Right forelimb (tissue), 1 donor: ENCODE measurements at places on chromosomes 13 and 19.
A peak's percentile ranks its signal among the peaks of the same experiment; 100 is the strongest.

DNA sequence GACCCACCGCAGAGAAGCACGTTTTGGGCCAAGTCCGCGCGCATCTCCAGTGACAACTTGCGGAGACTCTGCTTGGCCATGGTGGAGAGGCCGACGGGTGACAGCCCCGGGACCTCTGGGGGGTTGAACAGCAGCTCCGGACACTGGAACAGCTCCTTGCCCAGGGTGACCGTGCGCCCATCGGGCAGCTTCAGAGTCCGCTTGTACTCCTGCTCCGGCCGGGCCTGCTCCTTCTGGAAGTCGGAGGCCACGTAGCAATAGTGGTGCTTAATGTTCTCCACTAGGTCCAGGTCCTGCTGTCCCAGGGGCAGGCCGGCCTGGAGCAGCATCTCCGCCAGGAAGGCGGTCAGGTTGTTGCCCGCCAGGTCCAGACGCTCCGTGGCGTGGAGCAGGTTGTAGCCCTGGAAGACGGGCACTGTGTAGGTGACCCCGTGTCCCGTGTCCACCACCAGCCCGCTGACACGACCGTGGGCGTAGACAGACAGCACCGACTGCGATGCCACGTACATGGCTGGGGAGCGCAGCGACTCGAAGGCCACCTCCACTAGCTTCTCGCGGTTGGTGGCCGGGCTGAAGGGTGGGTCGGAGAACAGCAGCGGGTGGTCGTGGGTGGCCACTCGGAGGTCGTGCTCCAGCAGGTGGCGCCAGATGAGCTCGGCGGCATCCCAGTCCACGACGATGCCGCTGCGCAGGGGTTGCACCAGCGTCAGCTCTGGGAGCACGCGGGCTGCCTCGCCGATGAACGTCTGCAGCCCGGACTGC is 743 bp downstream of the ACTL9 start:
- no peak for DNase-seq

DNA sequence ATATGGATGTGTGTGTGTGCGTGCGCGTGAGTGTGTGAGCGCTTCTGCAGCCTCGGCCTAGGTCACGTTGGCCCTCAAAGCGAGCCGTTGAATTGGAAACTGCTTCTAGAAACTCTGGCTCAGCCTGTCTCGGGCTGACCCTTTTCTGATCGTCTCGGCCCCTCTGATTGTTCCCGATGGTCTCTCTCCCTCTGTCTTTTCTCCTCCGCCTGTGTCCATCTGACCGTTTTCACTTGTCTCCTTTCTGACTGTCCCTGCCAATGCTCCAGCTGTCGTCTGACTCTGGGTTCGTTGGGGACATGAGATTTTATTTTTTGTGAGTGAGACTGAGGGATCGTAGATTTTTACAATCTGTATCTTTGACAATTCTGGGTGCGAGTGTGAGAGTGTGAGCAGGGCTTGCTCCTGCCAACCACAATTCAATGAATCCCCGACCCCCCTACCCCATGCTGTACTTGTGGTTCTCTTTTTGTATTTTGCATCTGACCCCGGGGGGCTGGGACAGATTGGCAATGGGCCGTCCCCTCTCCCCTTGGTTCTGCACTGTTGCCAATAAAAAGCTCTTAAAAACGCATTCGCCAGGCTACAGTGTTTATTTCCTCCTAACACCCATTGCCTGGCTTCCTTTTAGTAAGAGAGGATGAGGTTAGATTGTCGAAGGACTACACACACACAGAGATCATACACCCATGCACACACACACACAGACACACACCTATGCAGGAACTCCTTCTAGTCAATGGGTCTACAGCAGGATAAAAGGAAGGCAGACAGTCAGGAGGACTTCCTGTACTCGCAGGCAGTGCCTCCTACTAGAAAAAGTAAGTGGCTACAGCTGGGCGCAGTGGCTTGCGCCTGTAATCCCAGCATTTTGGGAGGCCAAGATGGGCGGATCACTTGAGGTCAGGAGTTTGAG is 7.1 kb downstream of the FOSB start:
- peak; percentile 71 for DNase-seq

GRCh38 chr13:29323954-29324353 is 271.5 kb downstream of the SLC7A1 start:
- no peak for DNase-seq

GRCh38 chr19:40420766-40421765 is 4.7 kb downstream of the SERTAD1 start:
- DNase-seq: peak; percentile 96

GRCh38 chr13:95447814-95448213 is 104.7 kb upstream of the CLDN10 start:
- no peak for DNase-seq

DNA sequence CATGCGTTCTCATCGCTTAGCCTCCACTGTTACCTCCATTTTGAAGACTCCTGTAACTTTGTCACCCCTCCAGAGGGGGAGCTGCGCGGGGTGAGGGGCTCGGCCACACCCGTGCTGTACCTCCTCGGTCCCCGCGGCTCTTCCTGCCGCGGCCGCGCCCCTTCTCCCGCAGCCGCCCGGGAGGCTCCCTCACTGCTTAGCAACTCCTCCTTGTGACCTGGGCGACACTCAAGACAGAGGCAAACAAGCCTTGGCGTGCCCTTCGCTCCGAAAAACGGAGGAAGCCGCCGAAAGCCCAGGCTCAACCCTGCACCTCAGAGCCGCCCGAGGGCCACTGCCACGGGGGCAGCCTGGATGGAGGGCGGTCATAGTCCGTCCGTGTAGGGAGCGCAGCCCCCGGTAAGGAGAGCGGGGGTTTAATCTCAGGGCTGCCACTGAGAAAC is 494.3 kb downstream of the FOXO1 start:
- no peak for DNase-seq

DNA sequence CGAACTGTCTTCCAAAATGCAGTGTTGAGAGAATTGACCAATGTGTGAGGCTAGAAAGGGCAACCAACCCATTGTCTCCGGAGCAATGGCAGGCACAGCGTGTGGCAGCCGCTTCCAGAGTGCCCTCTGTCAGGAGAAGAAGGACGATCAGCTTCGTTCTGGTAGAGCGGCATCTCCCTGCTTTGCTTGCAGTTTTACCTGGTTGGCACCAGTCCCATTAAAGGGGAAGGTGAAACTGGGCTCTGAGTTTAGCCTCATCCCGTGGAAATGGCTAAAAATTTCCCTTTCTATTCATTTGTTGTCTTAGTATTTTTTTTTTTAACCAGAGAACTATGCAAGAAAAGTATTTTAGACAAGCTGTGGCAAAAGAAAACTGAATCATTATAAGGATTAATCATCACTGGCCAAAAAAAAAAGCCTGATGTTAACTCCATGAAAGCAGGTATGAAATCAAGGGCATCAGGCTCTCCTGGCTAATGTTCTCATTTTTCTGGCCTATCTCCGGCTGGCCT is 81.5 kb upstream of the SLC7A1 start:
- DNase-seq: no peak

- no peak for DNase-seq
Observed at GRCh38 chr13:102089177-102089576, 312.7 kb downstream of the FGF14 start.

DNA sequence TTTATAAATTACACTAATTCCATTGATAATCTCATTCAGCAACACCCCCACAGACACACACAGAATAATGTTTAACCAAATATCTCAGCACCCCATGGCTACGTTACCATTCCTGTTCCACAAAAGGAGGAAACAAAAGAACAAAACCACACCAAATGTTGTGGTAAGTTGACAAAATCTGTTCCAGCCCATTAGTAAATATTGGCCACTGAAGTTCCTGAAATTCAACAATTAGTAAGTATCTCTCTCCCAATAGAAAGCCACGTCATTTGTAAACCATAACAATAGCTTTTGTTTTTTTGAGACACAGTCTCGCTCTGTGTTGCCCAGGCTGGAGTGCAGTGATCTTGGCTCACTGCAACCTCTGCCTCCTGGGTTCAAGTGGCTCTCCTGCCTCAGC is 2.3 kb upstream of the FCAR start:
- DNase-seq: no peak

GRCh38 chr13:95477187-95477586 is 75.3 kb upstream of the CLDN10 start:
- DNase-seq: no peak

DNA sequence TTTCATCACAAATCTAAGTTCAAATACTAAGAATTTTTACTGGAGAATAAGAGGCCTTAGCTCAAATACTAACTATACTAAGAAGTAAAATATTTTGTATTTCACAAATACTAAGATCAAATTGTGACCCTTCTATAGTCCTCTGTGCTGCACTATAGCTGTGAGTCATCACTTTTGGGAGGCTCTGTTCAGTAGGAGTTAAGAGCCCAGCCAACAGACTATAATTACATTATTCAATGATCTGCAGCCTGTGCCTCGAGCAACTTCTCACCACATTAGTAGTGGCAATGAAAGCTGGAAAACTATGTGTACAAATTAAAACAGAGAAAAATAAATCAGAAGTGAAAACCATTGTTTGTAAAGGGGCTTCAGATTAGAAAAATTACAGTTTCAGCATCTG is 147.3 kb upstream of the GPC6 start:
- DNase-seq: no peak

- no peak for DNase-seq
Observed at GRCh38 chr13:103692442-103692841, 626.2 kb upstream of the SLC10A2 start.

DNA sequence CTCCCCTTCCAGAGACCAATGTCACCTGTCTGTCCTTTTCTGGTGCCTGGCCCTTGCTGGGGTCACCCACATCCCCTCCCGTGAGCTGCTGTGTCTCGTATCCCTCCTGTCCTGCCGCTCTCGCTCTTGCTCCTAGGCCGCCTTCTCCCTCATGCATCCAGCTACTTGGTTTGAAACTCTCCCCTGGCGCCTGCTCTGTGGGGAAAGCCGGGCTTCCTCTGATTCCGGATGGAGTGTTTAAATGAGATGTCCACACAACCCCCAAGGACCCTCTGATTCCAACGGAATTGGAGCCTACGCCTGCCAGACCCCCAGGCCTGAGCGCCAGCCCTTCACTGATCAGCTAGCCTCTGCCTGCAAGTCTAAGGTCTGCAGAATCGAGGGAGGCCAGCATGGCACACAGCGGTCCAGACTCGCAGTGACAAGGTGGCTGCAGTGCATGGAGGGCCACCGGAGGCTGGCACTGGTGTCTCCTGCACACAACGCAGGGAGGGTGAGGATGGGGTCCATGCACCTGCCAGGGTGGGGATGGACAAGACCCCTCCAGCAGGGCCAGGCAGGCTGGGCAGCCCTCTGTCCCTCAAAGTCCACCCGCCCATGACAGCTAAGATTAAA is 47.2 kb downstream of the RFX2 start:
- no peak for DNase-seq

GRCh38 chr19:45771311-45771933 is 2.4 kb upstream of the SIX5 start:
- DNase-seq: no peak

GRCh38 chr13:113535381-113535781 is 44.9 kb upstream of the DCUN1D2 start:
- DNase-seq: no peak

- DNase-seq: peak; percentile 95
Observed at GRCh38 chr19:13117772-13118423, at the start of gene NACC1. Gene NACC1, plus strand, starts transcription at chr19:13118264. Its CDS starts 16,944 bp downstream, at chr19:13135208.

DNA sequence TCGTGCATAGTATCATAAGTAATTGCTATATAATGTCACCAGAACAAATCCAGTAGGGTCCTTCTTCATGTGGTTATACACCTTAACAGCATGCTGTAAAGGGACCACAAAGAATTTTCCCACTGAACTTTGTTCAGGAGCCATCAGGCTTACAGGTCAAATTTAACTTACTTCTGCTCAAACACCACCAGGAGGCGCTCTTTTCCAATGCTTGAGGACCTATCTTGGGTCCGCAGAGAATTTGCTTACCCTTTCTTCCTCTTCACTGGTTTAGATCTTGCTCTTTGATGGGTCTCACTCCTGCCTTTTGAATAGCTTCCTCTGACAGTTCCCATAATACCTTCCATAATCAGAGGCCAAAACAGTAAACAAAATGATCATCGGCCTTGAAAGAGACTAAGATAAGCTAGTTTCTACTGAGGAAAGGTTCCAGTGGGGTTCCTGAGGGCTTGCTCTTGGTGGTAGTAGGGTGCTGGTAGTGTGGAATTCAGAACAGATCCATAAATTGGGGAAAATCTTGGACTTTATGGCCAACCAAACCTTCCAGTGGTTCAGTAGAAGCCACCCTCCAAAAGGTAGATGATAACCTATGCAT is 37.4 kb downstream of the SCGB2B2 start:
- no peak for DNase-seq

- no peak for DNase-seq
Observed at GRCh38 chr19:5142725-5143097, 173.8 kb downstream of the KDM4B start.

GRCh38 chr19:52896431-52897137 is 851 bp downstream of the ZNF320 start:
- DNase-seq: no peak

GRCh38 chr13:20546556-20546955 is 20.4 kb upstream of the IFT88 start:
- DNase-seq: no peak

GRCh38 chr19:27974082-27974513 is 1238.9 kb downstream of the UQCRFS1 start:
- no peak for DNase-seq

DNA sequence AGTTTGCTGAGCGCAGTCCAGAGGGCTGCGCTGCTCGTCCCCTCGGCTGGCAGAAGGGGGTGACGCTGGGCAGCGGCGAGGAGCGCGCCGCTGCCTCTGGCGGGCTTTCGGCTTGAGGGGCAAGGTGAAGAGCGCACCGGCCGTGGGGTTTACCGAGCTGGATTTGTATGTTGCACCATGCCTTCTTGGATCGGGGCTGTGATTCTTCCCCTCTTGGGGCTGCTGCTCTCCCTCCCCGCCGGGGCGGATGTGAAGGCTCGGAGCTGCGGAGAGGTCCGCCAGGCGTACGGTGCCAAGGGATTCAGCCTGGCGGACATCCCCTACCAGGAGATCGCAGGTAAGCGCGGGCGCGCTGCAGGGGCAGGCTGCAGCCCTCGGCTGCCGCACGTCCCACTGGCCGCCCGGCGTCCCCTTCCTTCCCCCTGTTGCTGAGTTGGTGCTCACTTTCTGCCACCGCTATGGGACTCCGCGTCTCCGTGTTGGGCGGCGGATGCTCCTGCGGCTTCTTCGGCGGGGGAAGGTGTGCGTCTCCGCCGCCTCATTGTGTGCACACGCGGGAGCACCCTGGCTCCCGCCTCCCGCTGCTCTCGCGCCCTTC is 772 bp downstream of the GPC6 start:
- peak; percentile 74 for DNase-seq

GRCh38 chr13:27505792-27506191 is 55.4 kb upstream of the MTIF3 start:
- no peak for DNase-seq

GRCh38 chr13:43470610-43471009 is 316.2 kb downstream of the ENOX1 start:
- no peak for DNase-seq

GRCh38 chr19:3668331-3669081 is 31.8 kb downstream of the PIP5K1C start:
- no peak for DNase-seq

DNA sequence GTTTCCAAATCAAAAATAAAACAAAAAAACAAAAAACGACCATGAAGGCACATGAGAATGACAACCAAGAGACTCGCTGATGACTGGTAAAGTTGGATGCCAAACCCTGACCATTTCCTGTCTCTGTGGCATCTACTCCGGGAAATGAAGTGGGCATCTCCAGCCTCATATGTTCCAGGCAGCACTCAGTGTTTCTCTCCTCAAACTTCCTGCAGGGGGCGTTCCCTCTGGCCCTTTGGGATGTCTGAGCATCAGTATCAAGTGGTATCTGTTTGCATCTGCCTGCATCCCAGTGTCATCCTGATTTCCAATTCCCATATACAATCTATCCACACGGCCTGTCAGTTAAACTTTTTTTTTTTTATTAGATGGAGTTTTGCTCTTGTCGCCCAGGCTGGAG is 9.8 kb upstream of the SIGLEC12 start:
- DNase-seq: no peak
